H1 (cell line): ENCODE measurements at places on chromosomes 3 and 15.

DNA sequence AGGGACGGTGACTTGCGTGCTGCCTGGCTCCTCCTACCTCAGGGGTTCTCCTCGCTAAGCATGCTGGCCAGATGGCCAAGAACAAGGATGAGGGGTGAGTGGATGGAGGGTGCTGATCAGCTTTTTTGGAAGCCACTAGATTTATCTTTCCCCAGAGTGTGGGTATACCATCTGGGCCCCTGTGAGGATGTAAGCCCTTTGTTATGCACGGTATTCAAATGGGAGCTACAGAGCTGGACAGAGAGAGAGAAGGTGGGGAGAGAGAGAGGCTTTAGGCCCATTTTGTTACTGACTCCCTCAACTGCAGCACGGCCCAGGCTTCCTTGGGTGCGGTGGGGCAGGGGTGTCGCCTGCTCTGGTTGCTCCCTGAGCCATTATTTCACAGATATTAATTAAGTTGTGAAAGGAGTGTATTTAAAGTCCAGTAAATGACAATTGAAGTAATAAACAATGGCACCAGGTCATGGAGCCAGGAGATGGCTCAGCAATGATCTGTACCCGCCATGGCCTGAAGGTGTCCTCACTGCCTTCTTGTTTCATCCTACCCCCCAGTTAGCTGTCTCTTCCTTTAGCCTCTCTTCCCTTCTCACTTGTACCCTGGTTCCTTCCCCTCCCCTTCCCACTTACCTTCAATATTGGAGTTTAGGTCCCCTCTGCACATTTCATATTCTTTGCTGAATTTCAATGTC, 158.0 kb downstream of the CLSTN2 start:
- peak; percentile 46 for DNase-seq

GRCh38 chr3:148081926-148082325, 615.8 kb upstream of the AGTR1 start:
- DNase-seq: no peak

DNA sequence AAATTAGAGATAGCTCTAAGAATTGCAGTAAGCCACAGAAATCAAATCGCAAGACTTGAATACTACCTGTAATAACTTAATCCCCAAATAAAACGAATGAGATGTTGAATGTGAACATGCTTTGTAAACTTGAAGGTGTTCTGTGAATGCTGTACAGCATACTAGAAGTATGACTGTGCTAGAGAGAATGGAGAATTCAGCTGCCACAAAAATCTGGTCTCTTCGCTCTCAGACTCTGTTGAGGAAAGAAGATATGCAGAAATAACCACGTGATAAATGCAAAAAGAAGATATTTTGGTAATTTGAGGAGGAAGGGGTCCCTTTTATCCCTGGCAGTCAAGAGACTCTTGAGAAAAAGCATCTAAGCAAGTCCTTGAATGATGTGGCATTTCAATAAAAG, 37.3 kb downstream of the ZBTB38 start:
- no peak for DNase-seq

- no peak for DNase-seq
These were observed 21.6 kb downstream of the LYSMD4 start for GRCh38 chr15:99711625-99712024.

DNA sequence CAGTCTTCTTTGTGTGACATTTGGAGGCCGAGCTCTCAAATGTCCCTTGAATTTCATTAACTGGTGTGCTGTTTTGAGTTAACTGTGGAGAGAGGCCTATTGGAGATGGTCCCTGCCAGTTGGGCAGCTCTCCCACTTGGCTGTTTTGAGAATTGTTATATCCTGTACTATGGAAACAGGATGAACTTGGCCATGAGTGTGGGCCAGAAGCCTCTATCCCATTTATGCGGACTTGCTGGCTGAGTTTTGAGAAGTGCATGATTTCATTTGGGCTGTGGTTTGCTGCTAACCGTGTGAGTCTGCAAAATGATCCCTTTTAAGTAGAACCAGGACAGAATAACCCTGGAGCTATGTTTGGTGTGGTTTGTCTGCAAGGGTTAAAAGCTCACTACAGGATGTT, 366.0 kb downstream of the PTPRG start:
- no peak for DNase-seq

GRCh38 chr3:141412087-141412935, 44.0 kb downstream of the ZBTB38 start:
- DNase-seq: no peak

- DNase-seq: no peak
These were observed 99.9 kb downstream of the TLE3 start for GRCh38 chr15:69997813-69998212.
